ENCODE measurements at places on chromosomes 3 and 15.

GRCh38 chr3:125055331-125055912 is 375 bp downstream of the HEG1 start:
- H3K27me3 ChIP-seq, result peaks cover 8% of the 10 kb centered on the region
- peaks cover 47% of the 10 kb centered on the region for H3K4me1 ChIP-seq
- peak overlapping the region; percentile 99 for H3K27ac ChIP-seq
- peak overlapping the region; percentile 98 for H3K4me3 ChIP-seq
- H3K36me3 ChIP-seq, result peaks cover 5% of the 10 kb centered on the region

DNA sequence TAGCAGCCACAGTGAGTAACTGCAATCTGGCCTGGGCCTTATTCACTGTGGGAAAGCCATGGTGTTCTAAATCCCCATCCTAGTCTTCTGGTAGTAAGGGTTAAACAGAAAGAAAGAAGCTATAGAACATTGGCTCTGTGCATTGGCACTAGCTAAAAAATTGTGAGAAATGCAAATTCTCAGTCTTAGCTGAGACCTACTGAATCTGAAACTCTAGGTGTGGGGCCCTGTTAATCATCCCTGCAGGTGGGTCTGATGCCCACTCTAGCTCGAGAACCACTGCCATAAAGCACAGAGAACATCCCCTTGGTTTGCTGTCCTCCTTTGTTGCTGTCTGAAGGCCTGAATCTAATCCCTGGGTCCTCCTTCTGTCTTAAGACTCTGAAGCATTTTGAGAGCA is 59.3 kb downstream of the MEIS2 start:
- H3K36me3 ChIP-seq, result no peaks in the 10 kb centered on the region
- no peaks in the 10 kb centered on the region for H3K4me1 ChIP-seq
- H3K27me3 ChIP-seq, result peaks cover 17% of the 10 kb centered on the region
- H3K27ac ChIP-seq, result no peak overlapping the region

GRCh38 chr15:74387621-74388362 is 20.3 kb upstream of the CYP11A1 start:
- H3K27ac ChIP-seq, result no peak overlapping the region
- no peak overlapping the region for H3K4me3 ChIP-seq
- H3K4me1 ChIP-seq, result peaks cover 22% of the 10 kb centered on the region
- DNase-seq, result no peak
- H3K27me3 ChIP-seq, result no peaks in the 10 kb centered on the region

GRCh38 chr3:194872669-194872977 is 186.9 kb downstream of the FAM43A start:
- no peak overlapping the region for H3K4me3 ChIP-seq
- DNase-seq, result no peak
- H3K36me3 ChIP-seq, result no peaks in the 10 kb centered on the region
- no peak overlapping the region for H3K27ac ChIP-seq

- H3K4me1 ChIP-seq, result no peaks in the 10 kb centered on the region
- peaks cover under 1% of the 10 kb centered on the region for H3K27me3 ChIP-seq
- no peak overlapping the region for H3K4me3 ChIP-seq
- H3K27ac ChIP-seq, result no peak overlapping the region
These were observed 20.0 kb upstream of the OR5H1 start for GRCh38 chr3:98110550-98110908.

GRCh38 chr3:16464511-16465148 is 48.9 kb downstream of the RFTN1 start:
- H3K4me1 ChIP-seq, result peaks cover 45% of the 10 kb centered on the region
- no peak overlapping the region for H3K27ac ChIP-seq
- DNase-seq, result no peak
- peaks cover 17% of the 10 kb centered on the region for H3K36me3 ChIP-seq

DNA sequence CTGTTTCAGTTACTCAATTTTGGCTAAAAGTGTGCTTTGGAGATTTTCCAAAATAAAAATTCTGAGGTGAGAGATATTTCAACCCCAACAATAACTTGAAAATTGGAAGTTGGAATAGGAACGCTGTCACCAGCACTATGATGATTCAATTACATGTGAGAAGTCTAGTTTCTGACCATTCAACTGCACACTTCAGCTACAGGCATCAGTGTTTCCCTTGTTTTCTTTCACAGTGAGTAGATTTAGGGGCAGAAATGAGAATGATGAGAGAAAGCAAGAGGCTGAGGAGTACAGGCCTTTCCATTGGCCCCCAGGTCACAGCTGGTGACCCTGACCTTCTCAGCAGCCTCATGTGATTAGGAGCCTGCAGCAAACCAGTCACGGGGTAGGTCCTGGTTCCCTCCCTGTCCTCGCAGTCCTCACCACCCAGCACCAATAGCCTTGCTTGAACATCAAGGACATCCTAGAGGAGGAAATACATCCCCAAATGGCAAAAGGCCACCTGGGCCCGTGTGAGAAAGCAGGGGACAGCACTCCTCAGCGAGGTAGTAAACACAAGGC is 10.0 kb upstream of the FILIP1L start:
- H3K4me3 ChIP-seq, result no peak overlapping the region
- H3K27ac ChIP-seq, result no peak overlapping the region

DNA sequence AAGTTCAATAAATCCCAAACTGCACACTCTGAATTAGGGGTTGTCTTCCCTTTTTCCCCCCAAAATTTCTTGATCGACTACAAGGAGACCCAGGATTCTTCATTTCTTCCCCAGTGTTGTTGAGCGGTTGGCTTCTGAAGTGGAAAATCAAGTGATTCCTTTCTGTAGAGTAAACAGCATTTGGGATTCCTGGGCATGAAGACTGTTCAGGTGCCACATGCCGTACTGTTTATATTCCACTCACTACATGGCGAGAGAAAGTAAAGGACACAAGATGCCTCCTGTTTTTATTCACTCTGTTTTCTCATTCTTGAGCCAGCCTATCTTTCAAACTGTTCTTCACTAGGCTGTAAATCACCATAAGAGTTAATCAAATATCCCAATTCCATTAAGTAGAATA is 12.6 kb downstream of the FSTL1 start:
- peaks cover 66% of the 10 kb centered on the region for H3K27me3 ChIP-seq
- H3K4me1 ChIP-seq, result peaks cover 3% of the 10 kb centered on the region
- no peak for DNase-seq
- peaks cover 3% of the 10 kb centered on the region for H3K36me3 ChIP-seq

DNA sequence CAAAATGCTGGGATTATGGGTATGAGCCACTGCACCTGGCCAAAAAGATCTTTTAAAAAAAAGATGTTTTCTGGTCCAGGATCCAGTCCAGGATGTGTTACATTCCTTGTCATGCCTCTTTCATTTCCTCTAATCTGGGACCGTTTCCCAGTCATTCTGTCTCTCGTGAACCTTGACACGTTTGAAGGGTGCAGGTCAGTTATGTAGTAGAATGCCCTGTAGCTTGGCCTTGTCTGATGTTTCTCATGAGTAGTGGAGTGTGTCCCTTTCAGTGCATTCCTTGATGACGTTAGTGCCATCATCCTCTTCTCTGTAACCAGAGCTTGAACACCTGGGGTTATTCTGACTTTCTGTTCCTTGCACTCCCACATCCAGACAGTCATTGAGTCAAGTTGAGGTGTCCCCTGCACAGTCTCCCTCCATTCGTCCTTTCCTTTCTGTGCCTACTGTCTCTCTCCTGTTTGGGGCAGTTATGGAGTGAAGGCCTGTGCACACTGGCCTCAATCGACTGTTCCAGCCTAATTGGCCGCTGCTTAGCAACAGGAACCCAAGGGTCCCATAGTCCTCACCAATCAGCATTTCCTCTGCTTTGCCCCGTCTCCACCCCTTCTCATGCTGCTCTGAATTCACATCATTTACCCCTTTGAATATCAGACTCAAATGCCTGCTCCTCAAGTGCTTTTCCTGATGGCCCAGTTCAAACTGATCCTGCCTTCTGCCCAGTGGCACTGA is 5.5 kb downstream of the FAM81A start:
- peaks cover 7% of the 10 kb centered on the region for H3K4me1 ChIP-seq
- H3K27me3 ChIP-seq, result peaks cover 42% of the 10 kb centered on the region
- DNase-seq, result no peak
- no peak overlapping the region for H3K27ac ChIP-seq

DNA sequence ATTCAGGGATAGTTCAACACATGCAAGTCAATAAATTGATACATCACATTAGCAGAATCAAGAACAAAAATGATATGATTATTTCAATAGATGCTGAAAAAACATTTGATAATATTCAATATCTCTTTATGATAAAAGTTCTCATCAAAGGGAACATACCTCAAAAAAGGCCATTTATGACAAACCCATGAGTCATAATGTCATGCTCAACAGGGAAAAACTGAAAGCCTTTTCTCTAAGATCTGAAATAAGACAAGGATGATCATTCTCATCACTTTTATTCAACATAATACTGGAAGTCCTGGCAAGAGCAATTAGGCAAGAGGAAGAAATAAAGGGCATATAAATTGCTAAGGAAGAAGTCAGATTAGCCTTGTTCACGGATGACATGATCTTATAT is 54.1 kb upstream of the TMEM158 start:
- no peaks in the 10 kb centered on the region for H3K4me1 ChIP-seq
- no peak overlapping the region for H3K4me3 ChIP-seq
- peaks cover 25% of the 10 kb centered on the region for H3K27me3 ChIP-seq
- no peak overlapping the region for H3K27ac ChIP-seq

GRCh38 chr3:31763731-31764130 is 217.3 kb downstream of the OSBPL10 start:
- H3K4me3 ChIP-seq, result no peak overlapping the region
- no peak for DNase-seq
- H3K27ac ChIP-seq, result no peak overlapping the region
- H3K36me3 ChIP-seq, result no peaks in the 10 kb centered on the region
- peaks cover 2% of the 10 kb centered on the region for H3K27me3 ChIP-seq

- no peaks in the 10 kb centered on the region for H3K27me3 ChIP-seq
- H3K4me1 ChIP-seq, result no peaks in the 10 kb centered on the region
- H3K27ac ChIP-seq, result no peak overlapping the region
These were observed 7.4 kb downstream of the SPRED1 start for GRCh38 chr15:38260077-38260476.

- peak overlapping the region; percentile 84 for H3K27ac ChIP-seq
- H3K36me3 ChIP-seq, result peaks cover 14% of the 10 kb centered on the region
- peaks cover 70% of the 10 kb centered on the region for H3K27me3 ChIP-seq
- peaks cover 48% of the 10 kb centered on the region for H3K4me1 ChIP-seq
These were observed 790 bp downstream of the SKOR1 start for GRCh38 chr15:67825881-67826716.

DNA sequence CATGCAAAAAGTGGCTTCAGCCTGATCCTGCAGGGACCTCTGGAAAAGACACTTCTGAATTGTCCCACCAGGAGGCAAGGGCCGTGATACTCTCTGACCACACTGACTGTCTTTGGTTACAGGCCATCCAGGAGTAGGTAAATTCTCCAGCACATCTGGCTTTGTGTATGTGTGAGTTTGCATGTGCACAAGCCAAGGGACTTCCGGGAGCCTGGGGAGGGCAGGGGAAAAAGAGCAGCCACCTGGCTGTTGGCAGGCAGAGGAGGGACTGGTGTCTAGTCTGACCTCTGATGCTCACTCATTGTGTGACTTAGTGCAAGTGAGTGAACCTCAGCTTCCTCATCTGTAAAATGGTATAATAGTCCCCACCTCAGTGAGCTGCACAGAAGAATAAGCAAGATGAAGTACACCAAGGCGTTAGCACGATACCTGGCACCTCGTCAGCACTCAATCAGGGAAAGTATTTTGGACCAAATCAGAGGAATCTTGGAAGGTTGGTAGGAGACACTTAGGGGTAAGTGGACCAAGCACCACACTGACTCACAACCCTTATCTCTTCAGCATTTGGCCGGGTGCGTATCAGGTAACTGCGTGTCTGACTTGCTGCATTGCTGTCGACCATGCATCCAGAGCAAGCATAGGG is 19.1 kb downstream of the KLHL6 start:
- H3K4me1 ChIP-seq, result peaks cover 59% of the 10 kb centered on the region
- peak overlapping the region; percentile 79 for H3K27ac ChIP-seq
- no peaks in the 10 kb centered on the region for H3K27me3 ChIP-seq

GRCh38 chr3:139127101-139127500 is 82.4 kb upstream of the PRR23C start:
- H3K36me3 ChIP-seq, result no peaks in the 10 kb centered on the region
- H3K27ac ChIP-seq, result no peak overlapping the region
- H3K27me3 ChIP-seq, result peaks cover 9% of the 10 kb centered on the region
